ENCODE measurements at places on chromosomes 3 and 15.

DNA sequence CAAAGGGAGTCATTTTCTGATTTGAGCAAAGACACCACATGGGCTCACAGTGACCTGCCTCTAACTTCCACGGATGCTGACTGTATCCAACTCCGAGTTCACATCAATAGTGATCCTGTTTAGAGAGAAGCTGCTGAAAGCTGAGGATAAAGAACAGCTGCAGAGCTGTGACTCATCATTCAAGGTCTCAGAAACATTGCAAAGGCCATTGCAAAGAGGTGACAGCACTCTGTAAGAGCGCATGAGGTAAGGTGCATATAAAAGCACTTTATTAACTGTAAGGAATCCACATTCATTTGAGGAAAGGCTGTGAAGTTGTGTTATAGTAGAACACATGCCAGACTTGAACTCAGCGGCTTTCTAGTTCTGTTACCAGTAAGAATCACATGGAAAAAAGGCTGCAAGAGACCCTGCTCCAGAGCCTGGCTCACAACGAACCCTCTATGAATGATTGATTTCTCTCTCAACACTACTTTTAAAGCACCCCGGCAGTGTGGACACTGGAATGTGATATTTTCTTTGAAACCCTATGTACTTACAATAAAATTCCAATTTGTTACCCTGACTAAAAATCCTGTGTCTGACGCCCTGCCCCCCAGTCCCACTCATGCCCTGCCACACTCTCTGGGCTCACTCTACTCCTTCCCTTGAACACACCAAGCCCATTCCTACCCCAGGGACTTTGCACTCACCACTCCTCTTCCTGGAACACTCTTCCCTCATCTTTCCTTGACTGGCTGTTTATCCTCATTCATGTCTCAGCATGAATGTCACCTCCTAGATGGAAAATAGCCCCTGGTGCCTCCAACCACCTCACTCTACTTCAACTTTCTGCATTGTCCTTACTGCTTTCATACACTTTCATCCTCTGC, 111.2 kb downstream of the LSM3 start:
- no peak for DNase-seq

GRCh38 chr3:127821394-127821793, 921 bp downstream of the MGLL start:
- no peak for DNase-seq

GRCh38 chr3:37751016-37751415, 110.7 kb upstream of the CTDSPL start:
- DNase-seq = no peak

GRCh38 chr15:66936109-66936860, 129.1 kb upstream of the SMAD3 start:
- no peak for DNase-seq

GRCh38 chr3:27606537-27606936, 115.6 kb downstream of the EOMES start:
- no peak for DNase-seq

DNA sequence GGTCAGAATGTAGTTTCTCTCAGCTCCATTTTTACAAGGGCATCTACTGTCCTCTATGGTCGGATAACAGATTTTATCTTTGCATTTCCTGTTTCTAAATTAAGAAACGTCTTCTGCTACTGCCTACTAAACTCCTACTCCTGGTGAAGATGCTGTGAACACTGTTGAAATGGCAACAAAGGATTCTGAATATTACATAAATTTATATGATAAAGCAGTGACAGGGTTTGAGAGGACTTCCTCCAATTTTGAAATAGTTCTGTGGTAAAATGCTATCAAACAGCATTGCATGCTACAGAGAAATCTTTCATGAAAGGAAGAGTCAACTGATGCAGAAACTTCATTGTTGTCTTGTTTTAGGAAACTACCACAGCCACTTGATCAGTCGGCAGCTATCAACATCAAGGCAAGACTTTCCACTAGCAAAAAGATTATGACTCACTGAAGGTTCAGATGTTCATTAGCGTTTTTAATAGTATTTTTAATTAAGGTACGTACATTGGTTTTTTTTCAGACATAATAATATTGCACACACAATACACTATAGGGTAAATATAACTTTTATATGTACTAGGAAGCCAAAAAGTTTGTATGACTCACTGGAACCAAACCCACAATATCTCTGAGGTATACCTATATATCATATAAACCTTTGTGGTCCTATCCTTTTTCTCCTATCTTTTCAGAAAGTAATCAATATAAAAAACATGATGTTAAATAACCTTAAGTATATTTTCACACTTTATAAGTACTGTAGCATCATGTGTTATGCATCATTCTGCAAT, 156.1 kb downstream of the STAG1 start:
- DNase-seq = no peak

DNA sequence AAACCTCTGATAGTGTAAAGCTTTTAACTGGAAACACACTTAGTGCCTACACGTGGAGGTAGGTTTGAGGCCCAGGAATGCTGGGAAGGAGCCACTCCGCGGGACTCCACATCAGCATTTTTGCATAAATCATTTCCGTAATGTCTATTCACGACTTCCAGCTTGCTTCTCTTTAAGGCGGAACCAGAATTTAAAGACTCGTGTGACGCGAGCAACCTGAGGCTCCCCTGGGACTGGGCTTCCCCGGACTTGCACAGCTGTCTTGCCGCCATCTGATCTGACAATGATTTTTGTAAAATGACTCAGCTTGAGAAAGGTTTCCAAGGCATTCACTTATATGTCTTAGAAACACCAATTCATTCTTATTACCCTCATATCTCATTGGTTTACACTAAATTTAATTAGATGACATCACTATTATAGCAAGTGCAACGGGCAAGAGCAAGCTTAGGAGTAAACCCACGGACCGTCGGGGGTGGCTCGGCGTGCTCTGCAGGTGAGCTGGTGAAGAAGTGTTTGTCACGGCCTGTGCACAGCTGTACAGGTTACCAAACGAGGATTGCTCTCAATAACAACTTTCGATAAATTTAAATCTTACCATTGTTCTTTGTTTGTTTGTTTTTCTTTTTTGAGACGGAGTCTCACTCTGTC, 95.2 kb downstream of the CHSY1 start:
- DNase-seq = peak; percentile 47

- no peak for DNase-seq
Measured at GRCh38 chr15:68034081-68034480, 20.0 kb upstream of the PIAS1 start.

GRCh38 chr3:12828751-12829150, 12.6 kb downstream of the RPL32 start:
- DNase-seq = no peak

All from SK-N-DZ (cell line).